ENCODE measurements at places on chromosomes 7 and 10.

- DNase-seq = no peak
These were observed 239.3 kb downstream of the RAB11FIP2 start for GRCh38 chr10:117807441-117807840.

GRCh38 chr10:97584060-97584797 is at the start of gene HOGA1:
TSS of gene HOGA1 (plus strand) at chr10:97584389. CDS start at chr10:97584704, 315 bp downstream.
- DNase-seq = no peak

GRCh38 chr10:122471531-122472177 is 10.3 kb downstream of the HTRA1 start:
- no peak for DNase-seq

DNA sequence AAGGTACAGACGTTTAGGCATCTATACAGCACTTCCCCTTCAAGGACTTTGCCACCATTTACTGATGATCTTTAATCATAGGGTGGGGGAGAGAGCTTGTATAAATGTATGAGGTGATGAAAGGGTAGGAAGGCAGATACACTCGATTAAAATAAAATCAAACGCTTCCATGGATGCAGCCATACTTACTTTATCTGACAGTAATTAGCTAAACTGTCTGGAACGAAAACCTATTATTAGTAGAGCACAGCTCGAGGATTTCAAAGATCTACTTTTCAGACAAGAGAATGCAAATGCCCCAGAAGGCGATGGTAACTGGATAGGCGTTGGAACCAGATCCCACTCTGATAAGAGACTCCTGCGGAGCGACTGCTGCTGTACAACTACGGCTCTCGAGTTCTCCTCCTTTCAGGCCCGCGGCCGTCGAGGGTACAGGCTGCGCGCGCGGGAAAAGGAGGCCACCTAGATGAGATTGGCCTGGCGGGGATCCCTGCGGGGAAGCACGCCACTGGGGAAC is 3.1 kb upstream of the NKX2-3 start:
- DNase-seq = no peak

DNA sequence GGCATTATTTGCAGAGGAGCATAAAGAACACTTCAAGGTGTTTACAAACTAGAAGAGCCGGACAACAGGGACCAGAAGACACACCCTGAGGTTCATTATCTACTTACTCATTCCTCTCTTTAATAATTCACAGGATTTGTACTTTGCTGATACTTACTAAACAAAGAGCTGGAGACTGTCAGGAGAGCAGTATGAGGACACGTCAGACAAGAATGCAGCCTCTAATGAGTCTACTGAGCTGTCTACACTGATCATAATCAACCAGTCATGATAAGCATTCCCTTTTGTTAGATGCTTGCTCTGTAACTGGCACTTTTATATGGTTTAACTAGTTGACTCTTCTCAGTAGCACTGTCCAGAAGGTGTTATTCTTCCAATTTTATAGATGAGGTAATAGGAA is 243.3 kb upstream of the CDC14C start:
- DNase-seq = peak; percentile 60

DNA sequence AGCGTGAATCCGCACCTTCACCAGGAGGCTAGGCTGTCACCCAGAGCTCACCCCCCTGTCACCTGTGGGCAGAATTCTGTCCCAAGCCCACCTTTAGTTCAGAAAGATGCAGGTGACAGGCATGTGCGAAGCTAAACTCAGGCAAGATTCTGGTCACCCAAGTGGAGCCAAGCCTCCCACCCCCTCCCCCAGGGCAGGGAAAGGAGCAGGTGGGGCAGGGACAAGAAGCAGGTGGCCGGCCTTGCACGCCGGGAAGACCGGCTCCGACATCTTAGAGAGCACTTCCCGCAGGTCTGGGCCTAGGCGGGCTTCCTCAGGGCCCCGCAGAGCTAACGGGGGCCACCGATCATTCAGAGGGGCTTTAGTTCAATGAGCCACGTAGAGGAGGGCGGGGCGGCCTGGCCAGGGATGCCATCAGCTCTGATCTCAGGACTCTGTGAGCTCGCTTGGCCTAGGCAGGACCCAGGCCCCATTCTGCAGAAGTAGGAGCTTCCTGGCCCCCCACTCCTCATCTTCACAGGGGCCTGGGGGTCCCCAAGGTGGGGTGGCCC is 19.9 kb downstream of the UNCX start:
- DNase-seq = no peak

GRCh38 chr7:147519062-147519461 is 1071.5 kb upstream of the C7orf33 start:
- DNase-seq = no peak

GRCh38 chr7:140144821-140145220 is 32.0 kb downstream of the KDM7A start:
- DNase-seq = no peak

- DNase-seq = no peak
These were observed 164.7 kb downstream of the CPEB3 start for GRCh38 chr10:92126100-92126650.

- DNase-seq = no peak
These were observed 58.9 kb upstream of the NUPR2 start for GRCh38 chr7:56174875-56175760.

- DNase-seq = no peak
These were observed 40.4 kb upstream of the SHH start for GRCh38 chr7:155852426-155853301.

DNA sequence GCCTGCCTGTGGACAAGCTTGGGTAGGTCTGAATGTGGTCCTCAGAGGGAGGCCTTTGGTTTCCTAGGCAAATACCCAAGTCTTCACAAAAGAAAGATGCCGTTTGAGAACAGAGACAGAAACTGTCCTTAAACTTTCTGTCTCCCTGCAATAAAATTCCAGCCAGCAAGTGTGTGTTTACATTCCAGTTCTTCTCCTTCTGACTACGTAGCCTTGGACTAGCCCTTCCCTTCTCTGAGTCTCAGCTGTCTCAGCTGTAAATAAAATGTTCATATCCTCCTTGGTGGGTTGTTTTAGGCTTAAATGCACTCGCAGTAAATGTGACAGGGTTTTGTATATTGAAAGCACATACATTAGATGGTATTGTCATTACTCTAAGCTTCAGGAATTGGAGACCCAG is 561.2 kb upstream of the MKI67 start:
- DNase-seq = no peak

GRCh38 chr10:86972613-86973380 is 4.5 kb downstream of the ADIRF start:
- DNase-seq = no peak

GRCh38 chr7:158723266-158723665 is 18.7 kb upstream of the NCAPG2 start:
- no peak for DNase-seq

DNA sequence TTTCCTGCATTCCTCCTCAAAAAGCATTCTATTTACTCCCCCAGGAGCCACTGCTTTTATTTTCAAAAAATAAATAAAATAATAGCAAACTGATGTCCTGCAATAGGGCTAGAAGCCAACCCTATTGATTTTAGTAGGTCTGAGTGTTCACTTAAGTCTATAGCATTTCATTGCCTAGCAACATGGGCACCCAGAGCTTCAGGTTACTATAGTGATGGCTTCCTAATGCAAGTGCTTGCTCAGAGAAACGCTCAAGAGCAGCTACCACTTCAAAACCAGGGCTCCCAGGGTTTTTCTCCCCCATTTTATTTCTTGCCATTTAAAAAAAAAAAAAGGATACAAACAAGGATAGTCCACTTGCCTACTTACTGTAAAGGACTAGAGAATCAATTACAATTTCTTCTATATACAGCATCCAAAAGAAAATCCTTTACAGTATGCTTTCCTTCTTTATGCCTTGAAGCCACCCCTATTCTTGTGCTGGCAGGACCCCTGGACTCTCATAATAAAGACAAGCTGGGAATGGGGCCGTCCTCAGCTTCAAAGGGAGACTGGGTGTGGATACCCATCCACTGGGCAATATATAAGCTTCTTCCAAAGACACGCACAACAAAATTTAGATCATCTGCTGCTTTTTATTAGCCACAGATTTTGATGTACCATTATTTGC is 133.3 kb downstream of the VPS41 start:
- DNase-seq = no peak

- no peak for DNase-seq
These were observed 63.3 kb downstream of the RASGEF1A start for GRCh38 chr10:43203448-43204041.

- DNase-seq = no peak
These were observed 200.3 kb upstream of the ZMIZ1 start for GRCh38 chr10:78868456-78868855.

- peak; percentile 20 for DNase-seq
These were observed 724 bp downstream of the CAPZA2 start for GRCh38 chr7:116862951-116863670.

GRCh38 chr10:43338117-43338516 is 33.3 kb upstream of the FXYD4 start:
- no peak for DNase-seq

- no peak for DNase-seq
These were observed 28.8 kb downstream of the RRP12 start for GRCh38 chr10:97372233-97372875.

GRCh38 chr7:29877196-29877595 is 70.9 kb downstream of the WIPF3 start:
- no peak for DNase-seq

- no peak for DNase-seq
These were observed 128.3 kb downstream of the GATA3 start for GRCh38 chr10:8182806-8183205.

- DNase-seq = peak; percentile 83
These were observed 103.1 kb upstream of the CABCOCO1 start for GRCh38 chr10:61559615-61560014.

- no peak for DNase-seq
These were observed 25.0 kb downstream of the ZFAND2A start for GRCh38 chr7:1134951-1135350.

GRCh38 chr10:110992006-110992800 is 72.8 kb downstream of the SHOC2 start:
- no peak for DNase-seq

- DNase-seq = no peak
These were observed 48.0 kb downstream of the RHOBTB1 start for GRCh38 chr10:60896033-60896432.

DNA sequence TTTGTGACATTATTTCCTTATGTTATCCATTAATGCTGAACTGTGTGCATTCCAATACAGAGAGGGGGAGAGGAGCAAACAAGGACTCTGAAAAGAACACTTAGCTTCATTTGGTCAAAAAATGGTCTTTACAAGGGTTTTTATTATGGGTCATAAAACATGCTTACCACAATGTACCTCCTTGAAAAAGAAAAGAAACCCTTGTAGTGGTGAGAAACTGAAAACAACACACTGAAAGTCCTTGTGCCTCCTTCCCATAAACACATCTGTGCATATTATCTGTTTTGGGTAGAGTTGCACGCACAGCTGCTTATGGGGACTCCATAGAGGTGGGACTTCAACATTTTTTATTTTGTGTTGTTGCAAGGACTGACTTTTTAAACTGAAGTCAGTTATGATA is 98.7 kb downstream of the CDK6 start:
- DNase-seq = peak; percentile 9

GRCh38 chr7:130752424-130752823 is 18.4 kb upstream of the KLF14 start:
- DNase-seq = no peak

GRCh38 chr10:97726636-97727178 is 10.2 kb upstream of the ZFYVE27 start:
- no peak for DNase-seq

GRCh38 chr10:126609566-126609965 is 60.9 kb downstream of the C10orf90 start:
- DNase-seq = no peak

DNA sequence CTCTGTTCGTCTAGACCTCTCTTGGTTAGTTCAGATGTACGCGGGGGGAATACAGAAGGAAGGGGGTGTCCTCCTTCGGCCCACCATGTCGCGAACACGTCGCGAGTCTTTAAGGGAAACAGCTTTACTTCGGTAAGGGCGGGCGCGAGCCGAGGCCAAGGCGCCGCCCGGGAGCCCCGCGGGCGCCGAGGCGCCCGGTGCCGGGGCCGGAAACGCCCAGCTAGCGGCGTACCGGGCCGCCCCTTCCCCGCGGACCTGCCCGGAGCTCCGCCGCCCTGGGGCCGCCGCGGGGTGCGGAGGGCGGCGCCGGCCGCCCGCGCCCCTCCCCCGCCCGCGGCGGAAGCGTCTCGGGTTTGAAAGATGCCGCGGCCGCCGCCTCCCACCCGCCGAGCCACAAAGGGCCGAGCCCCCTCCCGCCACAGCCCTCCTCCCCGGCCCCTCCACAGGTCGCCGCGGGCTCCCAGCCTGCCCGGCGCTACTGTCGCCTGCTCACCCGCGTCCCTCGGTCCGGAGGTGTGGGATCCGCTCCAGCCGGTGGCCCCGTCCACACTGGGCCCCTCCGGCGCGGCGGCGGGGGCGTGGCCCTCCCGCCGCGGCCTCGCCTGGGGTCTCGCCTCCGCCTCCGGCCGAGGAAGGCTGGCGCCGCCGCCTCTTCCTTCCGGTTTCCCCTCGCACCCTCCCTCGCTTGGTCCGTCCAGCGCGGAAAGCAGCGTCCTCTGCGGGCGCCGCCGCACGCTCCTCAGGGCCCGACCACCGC is at the start of gene KBTBD2:
TSS of gene KBTBD2 (minus strand) at position 718 of the 757 bp plus-strand sequence. CDS start 12,156 bp downstream, outside the sequence.
- DNase-seq = peak; percentile 91

All from HAP-1 (cell line).